ENCODE measurements at places on chromosomes 3 and 15.

GRCh38 chr15:78314181-78314581 lies 14.8 kb upstream of the SKIC8 start:
- no peak for DNase-seq

DNA sequence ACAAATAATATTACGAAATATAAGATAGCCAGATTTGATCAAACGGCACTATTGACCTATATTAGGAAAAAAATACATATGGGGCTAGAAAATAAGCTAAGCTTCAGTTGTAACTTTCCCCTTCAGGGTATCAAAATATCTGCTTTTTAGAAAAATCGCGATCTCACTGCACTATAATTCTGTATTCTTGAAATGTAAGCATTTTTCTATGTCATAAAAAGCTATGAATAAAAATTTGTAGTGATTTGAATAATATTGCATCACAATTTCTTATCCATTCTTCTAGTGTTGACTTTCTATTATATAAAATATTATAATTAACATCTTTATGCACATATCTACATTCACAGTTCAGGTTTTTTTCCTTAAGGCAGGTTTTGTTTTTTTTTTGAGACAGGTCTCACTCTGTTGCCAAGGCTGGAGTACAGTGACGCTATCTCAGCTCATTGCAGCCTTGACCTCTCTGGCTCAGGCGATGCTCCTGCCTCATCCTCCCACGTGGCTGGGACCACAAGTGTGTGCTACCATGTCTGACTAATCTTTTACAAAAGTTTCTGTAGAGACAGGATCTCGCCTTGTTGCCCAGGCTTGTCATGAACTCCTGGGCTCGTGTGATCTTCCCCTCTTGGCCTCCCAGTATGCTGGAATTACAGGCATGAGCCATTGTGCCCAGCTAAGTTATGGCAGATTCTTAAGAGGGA lies 21.6 kb downstream of the EMC4 start:
- no peak for DNase-seq

DNA sequence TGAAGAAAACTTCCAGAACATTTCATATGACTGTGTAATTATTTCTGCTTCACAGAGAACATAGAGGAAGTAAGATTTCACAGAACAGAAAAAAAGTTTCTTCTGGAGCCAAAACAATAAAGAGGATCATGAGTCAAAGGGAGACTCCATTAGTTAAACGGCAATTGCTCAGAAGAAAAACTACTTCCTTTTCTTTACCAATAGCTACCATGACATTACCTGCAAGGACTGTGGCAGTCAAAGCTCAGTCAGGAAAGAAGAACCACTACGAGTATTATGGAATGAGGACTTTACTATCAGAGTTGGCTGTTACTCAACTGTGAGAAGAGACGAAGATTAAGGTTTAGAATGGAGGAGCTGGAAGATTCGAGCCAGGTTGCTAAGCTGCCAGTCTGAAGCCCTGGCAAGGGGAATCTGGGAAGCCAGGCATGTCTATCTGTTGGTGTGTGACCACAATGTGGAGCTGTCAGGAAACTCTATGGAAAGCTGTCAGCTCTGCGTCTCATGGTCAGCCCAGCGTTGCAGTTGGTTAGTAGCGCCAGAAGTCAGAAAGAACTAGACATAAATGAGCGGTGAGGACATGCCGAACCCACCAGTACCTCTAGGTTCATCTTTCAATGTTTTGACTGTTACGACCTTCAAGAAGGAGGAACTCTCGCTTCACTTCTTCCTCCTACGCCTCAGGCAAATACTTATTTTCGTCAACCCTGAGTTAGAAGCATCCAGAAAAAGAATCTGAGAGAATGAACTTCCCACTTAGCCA lies 604.3 kb downstream of the FGF12 start:
- DNase-seq: no peak

DNA sequence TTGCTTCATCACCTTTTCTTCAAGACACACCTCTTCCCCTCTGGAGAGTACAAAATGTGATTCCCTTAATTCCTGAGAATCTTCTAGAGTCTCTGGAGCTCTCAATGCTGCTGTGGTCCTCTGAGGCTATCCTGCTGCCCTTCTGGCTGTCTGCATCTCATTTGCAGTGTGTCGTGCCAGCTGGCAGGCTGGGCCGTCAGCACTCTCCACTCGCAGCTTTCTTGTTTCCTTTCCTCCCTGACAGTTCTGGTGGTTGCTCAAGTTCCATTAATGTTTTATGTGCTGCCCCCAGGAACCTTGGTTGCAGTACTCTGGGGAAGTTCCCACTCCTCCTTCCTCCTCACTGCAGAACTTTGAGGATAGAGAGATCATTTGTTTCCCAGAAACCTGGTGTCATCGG lies 210.8 kb upstream of the ROPN1 start:
- peak; percentile 81 for DNase-seq

DNA sequence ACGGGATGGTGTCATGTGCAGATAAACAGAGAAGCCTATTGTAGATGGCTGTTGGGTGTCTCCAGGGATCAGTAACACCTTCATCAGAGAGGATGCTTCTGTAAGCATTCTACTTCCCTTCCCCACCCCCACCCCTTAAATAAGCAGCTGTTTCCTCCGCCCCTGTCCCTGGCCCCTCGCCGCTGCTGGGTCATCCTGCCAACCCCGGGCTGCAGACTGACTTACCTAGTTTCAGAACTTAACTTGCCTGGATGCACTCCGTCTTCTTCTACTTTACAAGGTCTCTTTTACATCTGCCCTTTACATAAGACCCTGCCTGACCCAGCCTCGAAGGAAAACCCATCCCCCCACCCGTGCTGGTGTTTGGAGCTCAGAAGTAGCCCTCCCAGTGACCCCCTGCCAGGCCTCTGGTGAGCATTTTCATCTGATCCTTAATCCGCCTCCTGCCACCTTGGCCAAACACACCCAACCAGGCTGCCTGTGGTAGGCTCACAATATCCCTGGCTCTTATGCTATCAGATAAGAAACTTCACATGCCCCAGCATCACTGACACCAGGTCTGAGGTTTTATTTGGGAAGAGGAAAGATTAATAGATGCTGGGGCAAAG lies 103.0 kb upstream of the HES1 start:
- DNase-seq: no peak

DNA sequence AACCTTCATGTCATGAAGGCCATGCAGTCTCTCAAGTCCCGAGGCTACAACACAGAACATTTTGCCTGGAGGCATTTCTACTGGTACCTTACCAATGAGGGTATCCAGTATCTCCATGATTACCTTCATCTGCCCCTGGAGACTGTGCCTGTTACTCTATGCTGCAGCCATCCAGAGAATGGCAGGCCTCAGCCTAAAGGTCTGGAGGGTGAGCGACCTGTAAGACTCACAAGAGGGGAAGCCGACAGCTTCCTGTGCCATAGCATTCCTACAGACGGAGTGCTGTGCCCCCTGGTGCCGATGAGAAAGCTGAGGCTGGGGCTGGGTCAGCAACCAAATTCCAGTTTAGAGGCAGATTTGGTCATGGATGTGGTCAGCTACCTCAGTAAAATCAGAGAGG lies 51.3 kb upstream of the CADPS start:
- no peak for DNase-seq
